ENCODE measurements at places on chromosomes 1 and 21.

GRCh38 chr1:17711941-17712340 lies 43.2 kb upstream of the ACTL8 start:
- no peak for DNase-seq

DNA sequence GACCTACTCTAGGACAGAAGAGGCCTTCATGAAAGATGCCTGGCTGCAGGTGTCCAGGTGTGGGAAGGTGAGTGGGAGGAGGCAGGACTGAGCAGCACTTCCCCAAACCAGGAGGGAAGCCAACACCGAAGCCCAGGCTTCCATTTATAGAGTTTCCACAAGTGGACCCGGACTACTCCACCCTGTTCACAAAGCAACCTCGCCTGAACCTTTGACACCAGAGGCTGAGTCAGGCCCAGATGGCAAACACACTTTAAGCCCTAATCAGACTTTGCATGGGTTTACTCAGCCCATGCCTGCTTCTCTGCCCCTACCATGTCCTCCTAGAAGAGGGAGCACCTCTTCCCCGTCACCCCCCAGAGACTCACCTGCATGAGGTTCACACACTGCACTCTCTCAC lies 14.0 kb downstream of the PRR9 start:
- peak; percentile 11 for DNase-seq

- peak; percentile 94 for DNase-seq
These were observed 57.5 kb downstream of the MAP3K7CL start for GRCh38 chr21:29187944-29188343.

- no peak for DNase-seq
These were observed 22.7 kb downstream of the SPOCD1 start for GRCh38 chr1:31793086-31793485.

GRCh38 chr21:40863839-40864238 lies 16.9 kb upstream of the DSCAM start:
- DNase-seq: no peak

DNA sequence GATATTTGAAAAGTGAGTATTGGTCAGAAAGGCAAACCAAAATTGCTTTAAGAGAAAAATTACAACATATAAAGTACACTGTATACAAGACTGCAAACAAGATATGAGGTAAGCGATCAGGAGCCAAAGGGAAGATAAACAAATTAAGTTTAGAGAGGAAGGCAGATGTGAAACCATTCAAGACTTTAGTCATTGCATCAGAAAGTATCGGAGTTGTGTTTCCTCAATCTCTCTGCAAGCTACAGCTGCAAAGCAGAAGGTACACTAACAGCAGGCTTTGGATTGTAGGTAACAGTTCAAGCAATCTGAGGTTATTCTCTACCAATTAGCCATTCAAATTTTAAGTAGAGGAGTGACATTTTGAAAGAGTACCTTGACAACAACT lies 21.3 kb upstream of the TLCD4 start:
- no peak for DNase-seq

- no peak for DNase-seq
These were observed 90.8 kb upstream of the TNFSF4 start for GRCh38 chr1:173297798-173298391.

- DNase-seq: peak; percentile 2
These were observed 668.4 kb downstream of the KCNT2 start for GRCh38 chr1:195939844-195940243.

DNA sequence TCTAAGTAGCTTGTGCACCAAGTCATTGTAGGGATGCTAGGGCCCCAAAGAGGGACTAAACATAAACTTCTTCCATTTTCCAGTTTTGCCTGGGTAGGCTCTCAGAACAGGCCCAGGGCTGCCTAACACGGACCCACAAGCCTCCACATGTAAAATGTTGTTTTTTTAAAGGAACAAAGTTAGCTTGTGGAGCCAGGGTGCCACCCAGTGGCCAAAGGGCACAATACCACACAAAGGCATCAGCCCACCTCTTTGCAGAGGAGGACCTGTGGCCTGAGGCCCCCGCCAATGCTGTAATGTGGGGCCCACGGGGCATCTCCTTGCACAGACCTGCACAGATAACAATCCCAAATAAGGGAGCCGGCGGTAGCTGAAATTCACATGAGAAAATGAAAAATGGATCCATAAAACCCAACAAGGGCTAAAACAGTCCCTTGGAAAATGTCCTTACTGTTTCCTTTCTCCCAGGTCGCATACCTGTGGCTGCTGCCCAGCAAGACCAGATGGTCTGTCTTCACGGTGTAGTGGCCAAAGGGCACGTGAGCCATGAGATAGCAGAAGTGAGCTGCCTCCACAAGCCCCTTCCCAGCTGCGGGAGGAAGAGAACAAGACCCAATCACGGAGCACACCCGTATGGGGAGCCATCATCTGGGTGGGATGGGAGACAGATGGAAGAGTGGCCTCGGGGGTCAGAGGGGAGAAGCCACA lies 23.8 kb downstream of the SEC16B start:
- peak; percentile 74 for DNase-seq

- no peak for DNase-seq
These were observed 5.8 kb downstream of the KIAA1614 start for GRCh38 chr1:180918519-180918918.

- DNase-seq: no peak
These were observed 69.2 kb downstream of the KLHDC7A start for GRCh38 chr1:18549906-18550305.

- DNase-seq: no peak
These were observed 33.3 kb upstream of the IRF2BP2 start for GRCh38 chr1:234643111-234643849.

DNA sequence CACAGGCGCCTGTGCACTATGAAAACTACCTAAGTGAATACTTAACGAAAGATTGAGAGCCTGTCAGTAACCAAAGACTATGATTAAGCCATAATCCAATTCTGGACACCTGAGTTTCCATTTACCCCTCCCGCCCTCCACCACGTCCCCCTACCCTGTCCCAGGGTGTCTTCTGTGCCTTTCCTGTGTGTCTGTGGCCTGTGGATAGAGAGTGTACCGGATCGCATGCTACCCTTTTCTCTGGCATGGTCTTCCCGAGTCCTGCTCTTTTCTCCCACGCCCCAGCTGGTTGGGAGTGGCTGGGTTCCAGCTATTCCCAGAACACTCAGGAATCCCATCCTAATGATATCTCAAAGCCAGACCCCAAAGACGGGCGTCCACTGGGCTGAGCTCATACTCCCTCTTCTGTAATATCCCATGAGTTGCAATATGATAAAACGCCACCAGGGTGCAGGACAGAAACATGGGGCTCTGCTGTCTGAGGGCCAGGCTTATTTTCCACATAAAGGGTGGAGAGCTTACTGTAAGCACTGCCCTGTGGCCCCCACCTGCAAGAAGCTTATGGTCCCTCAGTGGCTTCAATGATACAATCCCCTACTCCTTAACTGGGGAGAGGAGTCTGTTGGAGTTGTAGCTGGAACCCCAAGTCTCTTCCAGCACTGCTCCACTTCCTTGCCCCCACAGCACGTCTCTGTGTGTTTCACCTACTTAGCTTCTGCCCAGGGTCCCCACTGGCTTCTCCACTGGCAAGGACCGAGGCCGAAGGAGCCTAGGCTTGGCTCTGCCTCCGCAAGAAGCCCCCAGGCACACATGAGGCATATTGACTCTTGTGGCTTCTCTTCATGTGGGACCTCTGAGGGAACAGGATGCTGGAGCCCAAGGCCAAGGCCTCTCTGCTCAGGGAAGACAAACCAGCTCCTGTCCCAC lies 17.6 kb upstream of the ALX3 start:
- peak; percentile 72 for DNase-seq

GRCh38 chr1:93710499-93711453 lies 29.1 kb upstream of the BCAR3 start:
- DNase-seq: no peak

DNA sequence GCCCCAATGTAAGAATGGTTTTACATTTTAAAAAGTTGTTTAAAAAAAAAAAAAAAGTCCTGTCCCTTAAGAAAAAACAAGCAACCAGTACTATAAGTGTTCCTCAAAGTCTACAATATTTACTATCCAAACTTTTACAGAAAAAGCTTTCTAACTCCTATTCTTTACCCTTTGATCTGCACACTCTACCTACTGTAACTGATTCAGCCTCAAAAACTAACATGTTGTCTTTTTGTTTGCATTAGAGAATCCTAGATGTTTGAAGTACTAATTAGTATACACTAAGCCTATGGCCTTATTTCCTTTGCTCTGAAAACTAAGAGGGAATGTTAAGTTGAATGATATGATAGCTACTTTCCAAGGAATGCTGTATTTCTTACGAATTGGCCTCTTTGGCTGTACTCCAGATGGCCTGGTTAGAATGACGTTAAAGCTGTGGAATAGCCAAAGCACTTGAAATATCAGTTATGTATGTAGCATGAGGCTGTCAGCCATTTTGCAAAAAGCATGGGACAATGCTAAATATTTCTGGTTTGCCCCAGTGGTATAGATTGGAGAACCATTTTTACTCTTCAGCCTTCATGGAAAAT lies 234.8 kb downstream of the GPR52 start:
- DNase-seq: peak; percentile 52

DNA sequence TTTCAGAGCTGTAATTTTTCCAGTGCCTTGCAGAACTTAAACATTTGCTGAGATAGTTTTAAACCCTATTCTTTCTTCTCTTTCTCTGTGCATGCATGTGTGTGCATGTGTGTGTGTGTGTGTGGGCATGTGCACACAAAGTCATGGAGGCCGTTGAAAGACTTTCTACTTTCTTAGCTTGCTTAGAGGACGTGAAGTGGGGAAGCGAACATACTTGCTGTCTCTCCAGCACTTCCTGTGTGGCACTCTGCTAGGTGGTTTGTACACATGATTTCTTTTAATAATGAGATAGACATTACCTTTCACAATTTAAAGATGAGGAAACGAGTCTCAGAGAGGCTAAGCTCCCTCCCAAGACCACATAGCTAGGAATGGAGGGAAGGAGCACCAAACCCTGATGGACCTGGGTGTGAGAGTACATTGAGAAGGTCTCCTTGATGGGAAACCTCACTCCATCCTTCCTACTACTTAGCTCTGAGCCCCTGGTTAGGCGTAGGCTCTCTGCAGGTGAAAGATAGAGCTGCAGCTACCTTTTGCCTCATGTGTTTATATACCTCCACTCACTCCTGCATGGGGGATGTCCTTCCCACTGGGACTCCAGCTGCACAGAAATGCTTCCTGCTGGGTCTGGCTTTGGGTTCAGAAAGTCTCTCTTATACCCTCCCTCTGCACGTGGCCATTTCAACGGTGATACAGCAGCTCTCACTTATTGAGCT lies 101.9 kb upstream of the USP24 start:
- no peak for DNase-seq

GRCh38 chr1:193674292-193674944 lies 488.0 kb upstream of the B3GALT2 start:
- no peak for DNase-seq

DNA sequence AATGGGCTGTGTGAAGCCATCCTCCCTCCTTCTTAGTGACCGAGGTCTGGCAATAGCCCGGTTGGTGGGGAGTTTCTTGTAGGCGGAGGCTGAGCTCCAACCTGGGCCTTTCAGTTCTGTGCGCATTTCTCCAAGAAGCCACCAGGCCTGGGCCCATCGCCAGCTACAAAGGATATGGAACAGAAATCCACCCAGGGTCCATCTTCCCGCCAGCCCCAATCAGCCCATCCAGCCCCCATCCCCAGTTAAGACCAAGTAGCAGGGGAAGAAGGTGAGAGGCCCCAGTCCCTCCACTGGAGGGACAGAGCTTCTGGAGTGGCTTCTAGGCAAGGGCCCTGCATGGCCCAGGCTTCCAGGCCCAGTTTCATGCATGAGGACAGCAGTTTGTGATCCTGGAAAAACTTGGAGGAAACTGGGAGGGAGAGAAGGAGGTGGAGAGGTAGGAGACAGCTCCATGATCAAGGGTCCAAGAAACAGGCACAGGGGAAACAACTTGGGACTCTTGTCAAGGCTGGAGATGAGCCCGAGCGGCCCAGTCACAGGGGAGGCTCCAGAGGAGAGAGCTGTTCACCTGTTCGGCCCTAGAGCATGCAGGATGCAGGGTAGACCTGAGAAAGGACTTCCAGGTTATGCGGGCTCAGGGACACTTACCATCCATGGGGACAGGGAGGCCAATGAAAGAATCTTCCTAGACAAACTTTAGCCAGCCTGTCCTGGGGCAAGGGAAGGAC lies 261.2 kb downstream of the PTPRU start:
- no peak for DNase-seq

GRCh38 chr1:230144758-230145504 lies 77.9 kb downstream of the GALNT2 start:
- no peak for DNase-seq

GRCh38 chr1:160710517-160711252 lies 937 bp downstream of the CD48 start:
- no peak for DNase-seq

DNA sequence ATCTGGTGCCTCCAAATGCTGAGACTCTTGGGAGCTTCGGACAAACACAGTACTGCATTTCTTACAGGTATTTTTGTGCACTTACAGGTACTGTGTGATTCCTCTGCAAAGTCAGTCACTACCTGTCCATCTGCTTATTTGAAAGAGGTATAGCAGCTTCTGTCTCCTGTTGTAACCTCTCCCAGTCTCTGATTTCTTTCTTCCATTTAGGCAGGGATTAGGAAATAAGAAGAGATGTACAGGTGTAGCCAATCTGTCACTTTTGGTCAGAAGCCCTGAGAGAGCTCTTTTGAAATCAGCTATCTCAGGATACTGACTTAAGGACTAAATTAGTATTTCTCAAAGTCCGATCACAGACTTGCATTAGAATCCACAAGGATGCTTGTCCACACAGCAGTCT lies 54.0 kb downstream of the AKT3 start:
- no peak for DNase-seq

DNA sequence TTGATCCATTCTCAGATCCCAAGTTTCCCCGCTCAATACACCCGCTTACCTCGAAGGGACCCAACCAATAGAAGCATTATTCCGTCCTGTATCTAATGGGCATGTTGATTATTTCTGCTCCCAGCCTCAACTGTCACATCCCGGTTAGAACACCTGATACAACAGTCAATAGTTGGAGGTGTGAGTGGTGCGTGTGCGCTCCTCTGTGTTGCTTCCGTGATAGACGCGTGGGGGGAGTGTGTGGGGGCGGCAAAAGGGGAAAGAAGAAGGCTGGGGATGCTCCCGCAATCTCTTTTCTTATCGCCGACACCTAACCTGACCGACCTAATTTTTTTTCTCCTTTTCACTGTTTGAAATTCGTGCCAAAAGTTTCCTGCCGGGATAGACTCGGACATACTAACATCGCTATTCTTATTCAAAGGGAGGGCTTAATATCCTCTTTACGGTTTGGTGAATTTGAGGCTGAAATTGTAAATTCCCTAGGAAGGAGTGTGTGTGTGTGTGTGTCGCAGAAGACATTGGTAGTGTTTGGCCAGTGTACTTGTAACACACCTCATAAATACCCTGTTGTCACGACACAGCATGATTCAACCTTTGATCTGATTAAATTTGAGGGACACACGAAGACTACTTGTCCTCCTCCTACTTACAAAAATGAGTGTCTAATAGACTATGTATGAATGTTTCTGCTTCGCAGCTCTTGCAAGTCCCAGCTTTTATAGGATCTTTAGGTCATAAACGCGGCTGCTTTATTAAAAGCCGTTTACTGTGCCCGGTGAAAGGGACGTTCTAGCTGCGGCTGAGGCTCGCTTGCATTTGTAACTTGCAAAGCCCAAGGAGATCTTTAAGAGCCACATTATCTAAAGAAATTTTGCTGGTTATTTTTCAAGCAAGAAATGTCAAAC lies 1.5 kb upstream of the PROX1 start:
- DNase-seq: no peak

All from GM23248 (cell line).